NCI-H2171 (cell line): ENCODE measurements at places on chromosomes 11 and 22.

- DNase-seq, result no peak
Observed at GRCh38 chr11:35822815-35823495, 120.9 kb upstream of the LDLRAD3 start.

- no peak for DNase-seq
Observed at GRCh38 chr11:111733611-111734088, 32.5 kb downstream of the PPP2R1B start.

GRCh38 chr22:32079130-32080089 lies 36.3 kb downstream of the SLC5A1 start:
- DNase-seq, result no peak

- DNase-seq, result no peak
Observed at GRCh38 chr11:36565031-36565610, 2.7 kb upstream of the RAG1 start.

GRCh38 chr11:29173660-29174062 lies 843.2 kb downstream of the KCNA4 start:
- DNase-seq, result no peak

DNA sequence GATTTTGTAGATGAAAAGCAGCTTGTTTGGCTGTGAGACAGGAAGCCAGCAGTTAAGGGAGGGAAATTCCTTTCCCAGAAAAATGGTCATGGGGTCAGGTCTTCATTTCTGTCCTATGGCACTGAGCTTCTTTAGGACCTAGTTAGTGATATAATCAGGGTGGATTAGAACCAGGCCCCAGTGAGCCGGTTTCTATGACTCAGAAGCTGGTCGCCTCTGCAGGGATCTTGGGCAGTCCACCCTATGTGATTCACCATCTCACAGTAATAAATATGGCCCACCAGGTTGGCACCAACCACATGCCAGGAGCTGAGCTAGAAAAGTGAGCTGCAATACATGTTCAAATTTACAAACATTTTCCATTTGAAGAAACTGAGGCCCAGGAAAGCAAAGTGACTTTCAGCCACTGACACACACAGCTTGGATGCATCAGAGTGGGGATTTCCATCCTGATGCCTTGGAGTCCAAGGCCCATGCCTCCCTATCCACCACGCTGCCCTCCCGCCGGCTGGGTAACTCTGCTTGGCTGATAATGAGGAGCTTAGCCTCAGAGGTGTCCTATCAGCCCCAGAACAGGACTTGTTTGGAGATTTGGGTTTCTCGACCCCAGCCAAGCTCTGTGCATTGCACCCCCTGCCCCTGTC lies 42.0 kb downstream of the CD82 start:
- DNase-seq, result no peak

DNA sequence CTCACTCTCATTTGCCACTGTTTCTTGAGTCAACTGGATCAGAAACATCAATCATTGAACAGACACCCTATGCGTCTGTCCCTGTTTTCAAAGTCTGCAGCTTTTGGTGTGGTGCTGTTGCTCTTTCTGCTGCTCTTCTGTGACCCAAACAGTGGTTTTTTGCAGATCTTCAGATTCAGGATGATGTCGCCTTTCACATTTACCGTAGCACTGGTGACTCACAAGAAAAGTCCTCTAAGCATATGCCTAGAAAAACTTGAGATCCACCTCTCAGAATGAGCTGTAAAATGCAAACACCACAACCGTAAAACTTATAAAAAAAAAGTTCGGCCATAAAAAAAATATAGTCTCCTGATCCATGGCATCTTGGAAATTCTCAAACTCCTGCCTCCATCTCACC lies 400.4 kb downstream of the NTM start:
- no peak for DNase-seq

GRCh38 chr11:7576726-7577290 lies 63.0 kb downstream of the PPFIBP2 start:
- DNase-seq, result no peak

GRCh38 chr22:48724899-48725298 lies 1102.8 kb downstream of the BRD1 start:
- no peak for DNase-seq

GRCh38 chr11:72724021-72724551 lies 28.1 kb downstream of the ARAP1 start:
- no peak for DNase-seq

GRCh38 chr11:36333897-36334296 lies 37.8 kb downstream of the PRR5L start:
- DNase-seq, result peak; percentile 72

DNA sequence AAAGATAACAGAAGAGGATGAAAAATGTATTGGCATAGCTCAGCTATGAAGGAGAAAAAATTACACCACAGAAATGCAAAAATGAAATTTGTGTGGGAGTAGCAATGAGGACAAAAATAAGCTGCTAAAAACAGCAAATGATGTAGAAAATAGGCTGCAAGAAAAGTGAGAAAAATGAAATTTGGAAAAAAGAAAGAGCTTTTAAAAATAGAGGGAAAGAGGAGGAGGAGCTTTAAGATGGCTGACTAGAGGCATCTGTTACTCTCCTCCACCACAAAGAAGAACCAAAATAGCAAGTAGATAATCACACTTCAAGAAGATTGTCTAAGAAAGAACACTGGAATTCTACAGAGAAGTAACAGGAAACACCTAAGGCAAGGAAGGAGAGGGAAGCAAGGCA lies 23.7 kb upstream of the OR5AN1 start:
- no peak for DNase-seq

GRCh38 chr11:121446752-121447156 lies 5.4 kb upstream of the SORL1 start:
- DNase-seq, result no peak

- no peak for DNase-seq
Observed at GRCh38 chr22:22907551-22908494, 20.2 kb downstream of the IGLL5 start.

DNA sequence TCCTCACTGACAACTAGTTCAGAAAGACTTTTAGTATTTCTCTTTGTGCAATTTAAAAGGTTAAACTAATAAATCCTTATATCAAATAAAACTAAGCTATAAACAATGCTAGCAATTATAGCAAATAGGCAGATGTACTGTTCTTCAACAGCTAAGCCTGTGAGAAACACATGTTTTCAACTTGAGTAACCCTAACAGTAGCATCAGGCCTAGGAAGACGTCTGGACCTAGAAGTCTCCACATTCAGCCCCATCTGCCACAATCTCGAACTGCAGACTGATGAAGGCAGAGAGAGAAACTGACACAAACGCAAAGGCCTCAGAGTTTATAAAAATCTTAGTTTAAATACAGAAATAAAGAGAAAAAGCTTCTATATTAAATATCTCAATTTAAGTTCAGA lies 2.5 kb downstream of the ST13 start:
- no peak for DNase-seq

DNA sequence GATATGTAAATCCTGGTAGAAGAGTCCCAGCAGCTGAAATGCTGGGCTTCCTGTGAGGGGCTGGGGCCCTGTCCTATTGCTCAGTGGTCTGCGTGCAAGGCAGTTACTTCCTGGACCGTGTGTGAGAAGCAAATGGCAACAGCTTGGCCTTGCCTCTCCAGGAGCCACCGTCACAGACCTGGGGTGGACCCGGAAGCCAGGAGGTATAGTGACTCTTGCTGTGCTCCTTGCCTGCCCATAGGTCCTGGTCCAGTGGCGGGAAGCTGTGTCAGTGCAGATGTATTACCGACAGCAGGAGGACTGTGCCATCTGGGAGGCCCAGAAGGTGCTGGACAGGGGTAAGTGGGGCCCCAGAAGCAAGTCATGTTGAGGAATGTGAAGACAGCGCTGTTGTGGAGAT lies 54.3 kb downstream of the PISD start:
- no peak for DNase-seq

GRCh38 chr11:17148536-17148935 lies 59.2 kb downstream of the PIK3C2A start:
- no peak for DNase-seq

DNA sequence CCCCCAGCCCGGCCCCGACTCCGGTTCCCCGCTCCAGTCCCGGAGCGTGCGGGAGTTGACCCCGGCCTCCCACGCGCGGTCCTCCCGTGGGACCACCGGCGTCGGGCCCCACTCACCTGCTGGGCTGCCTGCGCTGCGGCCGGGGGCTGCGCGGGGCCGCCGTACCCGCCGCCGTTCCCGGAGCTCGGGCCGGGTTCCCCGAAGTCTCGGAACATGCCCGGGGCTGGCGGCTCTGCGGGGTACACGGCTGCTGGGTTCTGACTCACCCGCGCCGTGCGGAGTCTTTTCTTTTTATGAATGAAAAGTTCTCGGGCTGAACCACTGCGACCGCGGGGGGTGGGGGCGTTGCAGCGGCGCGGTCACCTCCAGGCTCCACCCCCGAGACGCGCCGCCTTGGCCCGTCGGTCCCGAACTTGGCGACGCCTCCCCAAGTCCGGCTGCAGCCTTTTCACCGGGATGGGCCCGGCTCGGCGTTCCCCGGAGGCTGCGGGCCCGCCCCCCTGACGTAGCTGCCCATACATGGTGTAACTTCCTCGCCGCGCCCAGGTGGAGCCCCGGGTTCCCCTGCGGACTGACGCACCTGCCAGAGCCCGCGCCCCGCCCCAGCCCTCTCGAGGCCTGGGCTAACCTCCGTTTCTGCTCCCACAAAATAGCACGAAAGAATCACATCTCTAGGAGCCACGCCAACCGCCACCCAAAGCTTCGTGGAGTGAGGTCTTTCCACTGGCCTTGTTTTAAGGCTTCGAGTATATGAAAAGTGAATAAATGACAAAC lies at the start of gene FOSL1:
TSS of gene FOSL1 (minus strand) at position 264 of the 774 bp plus-strand sequence. CDS start at position 215, 49 bp downstream.
- DNase-seq, result peak; percentile 46

DNA sequence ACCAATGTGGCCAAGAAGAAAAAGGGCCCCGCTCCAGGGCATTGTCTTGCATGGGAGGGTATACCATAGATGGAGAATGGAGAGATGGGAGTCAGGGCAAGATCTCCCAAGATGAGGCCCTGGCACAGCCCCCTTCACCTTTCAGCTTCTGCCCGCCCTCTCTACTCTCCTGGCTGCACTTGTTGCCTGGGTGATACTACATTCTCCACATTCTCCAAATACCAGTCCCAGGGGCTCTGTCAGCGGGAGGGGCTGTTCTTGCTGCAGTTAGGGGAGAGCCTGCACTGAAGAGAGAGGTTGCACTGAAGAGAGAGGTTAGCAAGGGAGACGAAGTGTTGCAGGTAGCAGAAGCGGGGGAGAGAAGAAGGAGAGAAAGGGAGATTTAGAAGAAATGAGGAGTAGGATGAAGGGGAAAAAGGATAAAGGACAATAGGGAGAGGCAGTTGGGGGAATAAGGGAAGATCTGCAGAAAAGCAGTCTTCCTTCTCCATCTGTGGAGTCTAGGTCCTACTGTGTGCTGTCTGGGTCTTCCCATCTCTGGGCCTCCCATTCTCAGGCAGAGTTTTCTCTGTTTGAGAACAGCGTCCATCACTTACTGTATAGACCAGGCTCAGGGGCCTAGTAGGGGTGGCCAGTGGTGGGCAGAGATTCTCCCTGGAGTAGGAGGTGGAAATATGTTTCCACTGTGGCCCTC lies 8.0 kb downstream of the PHLDB1 start:
- DNase-seq, result no peak

DNA sequence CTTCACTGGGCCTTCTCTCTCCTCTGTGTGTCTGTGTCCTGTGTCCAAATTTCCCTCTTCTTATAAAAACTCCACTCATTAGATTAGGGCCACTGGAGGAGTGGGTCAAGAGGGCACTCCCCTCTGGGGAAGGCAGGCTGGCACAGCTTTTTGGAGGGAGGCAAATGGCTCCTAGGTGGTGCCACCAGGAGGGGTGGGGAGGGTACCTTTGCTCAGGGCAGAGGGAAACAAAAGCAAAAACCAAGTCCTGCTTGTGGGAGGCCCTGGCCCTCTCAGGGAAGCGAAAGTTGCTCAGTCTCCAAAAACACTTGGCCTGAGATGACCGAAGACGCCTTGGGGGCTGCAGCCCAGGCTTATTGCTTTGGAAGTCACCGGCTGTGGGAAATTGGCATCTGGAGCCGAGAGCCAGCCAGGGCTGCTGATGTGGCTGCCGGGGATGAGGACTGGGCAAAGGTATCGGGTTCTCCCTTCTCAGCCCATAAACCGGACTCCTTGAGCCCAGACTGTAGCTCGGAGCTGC lies 48.2 kb upstream of the ANO1 start:
- DNase-seq, result no peak

DNA sequence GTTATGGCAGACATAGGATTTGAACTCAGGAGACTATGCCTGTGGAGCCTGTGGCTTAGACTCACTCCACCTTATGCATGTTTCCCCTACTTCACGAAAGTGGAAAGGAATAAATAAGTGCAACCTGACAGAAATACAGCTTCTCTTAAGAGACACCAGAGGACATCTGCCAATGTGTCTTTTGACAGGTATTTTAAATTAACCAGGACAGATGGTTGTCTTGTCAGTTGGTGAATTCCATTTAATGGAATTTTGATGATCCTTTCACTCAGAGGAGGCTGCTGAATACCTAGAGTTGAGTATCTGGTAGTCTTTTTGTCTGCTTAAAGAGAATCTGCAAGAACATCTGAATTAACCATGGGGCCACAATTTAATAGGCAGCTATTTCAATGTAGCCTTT lies 46.1 kb downstream of the NELL1 start:
- no peak for DNase-seq
